ENCODE measurements at places on chromosomes 4 and X.

DNA sequence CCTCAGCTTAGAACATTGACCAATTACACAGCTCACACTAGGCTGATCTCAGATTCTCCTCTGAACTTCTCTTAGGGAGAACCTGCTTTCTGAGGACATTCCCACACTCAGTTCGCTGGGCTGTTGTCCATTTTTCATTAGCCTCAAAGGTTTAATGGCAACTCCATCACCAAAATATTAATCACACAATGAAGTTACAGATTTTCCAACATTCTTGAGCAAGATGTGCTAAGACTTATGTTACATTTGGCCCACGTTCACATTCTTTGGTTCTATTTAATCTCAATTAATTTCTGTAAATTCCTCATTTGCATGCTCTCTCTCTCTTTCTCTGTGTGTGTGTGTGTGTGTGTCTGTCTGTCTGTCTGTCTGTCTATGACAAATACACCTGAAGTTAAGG, 82.3 kb upstream of the EDNRA start:
- DNase-seq, result no peak

DNA sequence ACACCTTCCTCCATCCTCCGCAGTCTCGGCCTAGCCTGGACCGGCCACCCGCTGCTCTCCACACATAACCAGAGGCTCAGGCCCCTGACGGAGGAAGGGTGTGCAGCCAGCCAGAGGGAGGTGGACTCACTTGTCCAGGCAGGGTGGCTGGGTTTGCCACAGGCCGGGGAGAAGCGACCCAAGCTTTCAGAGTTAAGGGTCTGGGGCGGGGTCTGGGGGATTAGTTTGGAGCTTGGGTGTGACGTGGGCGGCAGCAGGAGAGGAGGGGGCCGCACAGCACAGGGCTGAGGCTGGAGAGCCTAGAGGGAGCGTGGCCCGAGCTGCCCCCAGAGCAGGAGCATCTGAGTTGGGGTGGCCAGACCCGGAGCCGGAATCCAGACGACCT, 22.4 kb upstream of the CPLX1 start:
- no peak for DNase-seq

- DNase-seq, result no peak
Measured at GRCh38 chr4:101135371-101136010, 211.8 kb downstream of the PPP3CA start.

DNA sequence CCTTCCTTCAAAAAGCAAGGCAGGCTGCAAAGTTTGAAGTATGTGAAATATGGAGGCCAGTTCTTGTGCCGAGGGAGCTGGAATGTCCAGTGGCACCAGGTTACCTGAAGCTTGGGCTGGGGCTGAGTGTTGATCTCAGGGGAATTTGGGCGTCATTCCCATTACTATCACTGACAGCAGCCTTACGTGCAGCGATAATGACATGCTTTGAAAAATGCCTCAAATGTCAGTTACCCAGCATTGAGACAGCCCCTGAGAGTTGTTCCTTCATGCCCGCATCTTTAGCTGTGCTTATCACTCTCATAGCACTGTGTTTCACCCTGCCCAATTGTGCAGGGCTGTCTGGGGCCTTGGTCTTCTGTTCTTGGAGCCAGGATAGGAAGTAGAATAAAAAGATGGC, 27.4 kb downstream of the SLC16A2 start:
- no peak for DNase-seq

GRCh38 chr4:138178566-138178965, 63.6 kb downstream of the SLC7A11 start:
- DNase-seq, result no peak

DNA sequence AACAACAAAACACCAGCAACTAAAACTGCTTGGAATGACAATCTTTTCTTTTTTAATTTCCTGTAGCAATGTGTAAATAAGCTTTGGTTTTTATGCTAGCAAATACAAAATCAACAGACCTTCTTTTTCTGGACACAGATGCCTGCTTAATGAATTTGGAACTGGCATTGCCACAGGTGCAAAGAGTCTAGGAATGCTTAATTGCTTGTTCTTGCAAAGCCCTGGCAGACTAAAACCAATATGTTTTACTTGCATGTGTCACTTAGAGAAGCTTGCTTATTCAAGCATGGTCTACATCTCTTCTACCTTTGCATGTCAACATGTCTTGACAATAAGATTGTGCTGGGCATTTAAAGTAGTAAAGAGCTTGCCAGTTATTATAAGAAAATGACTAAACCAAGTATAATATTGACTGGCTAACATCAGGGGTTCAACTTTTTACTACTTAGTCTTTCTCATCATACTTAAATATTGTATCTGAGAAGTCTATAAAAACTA, 656.7 kb upstream of the NDST4 start:
- no peak for DNase-seq

DNA sequence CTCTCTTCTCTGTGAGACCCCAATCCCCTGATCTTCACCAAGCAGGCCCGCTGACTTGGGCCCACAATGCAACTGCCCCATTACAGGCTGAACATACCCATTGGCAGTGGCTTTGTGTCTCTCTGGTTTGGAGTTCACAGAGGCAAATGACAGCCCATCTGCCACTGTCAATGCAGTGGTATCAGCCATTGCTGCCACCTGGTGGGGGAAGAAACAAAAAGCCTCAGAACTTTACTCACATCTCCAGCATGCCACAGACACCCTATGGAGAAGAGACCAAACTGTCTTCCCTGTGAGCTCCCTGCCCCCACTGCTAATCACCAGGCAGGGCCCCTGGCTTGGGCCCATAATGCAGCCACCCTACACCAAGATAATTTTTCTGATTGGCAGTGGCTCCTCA, 729.3 kb upstream of the ACTRT1 start:
- no peak for DNase-seq

GRCh38 chr4:52957220-52957686, 95.1 kb downstream of the RASL11B start:
- DNase-seq, result no peak

DNA sequence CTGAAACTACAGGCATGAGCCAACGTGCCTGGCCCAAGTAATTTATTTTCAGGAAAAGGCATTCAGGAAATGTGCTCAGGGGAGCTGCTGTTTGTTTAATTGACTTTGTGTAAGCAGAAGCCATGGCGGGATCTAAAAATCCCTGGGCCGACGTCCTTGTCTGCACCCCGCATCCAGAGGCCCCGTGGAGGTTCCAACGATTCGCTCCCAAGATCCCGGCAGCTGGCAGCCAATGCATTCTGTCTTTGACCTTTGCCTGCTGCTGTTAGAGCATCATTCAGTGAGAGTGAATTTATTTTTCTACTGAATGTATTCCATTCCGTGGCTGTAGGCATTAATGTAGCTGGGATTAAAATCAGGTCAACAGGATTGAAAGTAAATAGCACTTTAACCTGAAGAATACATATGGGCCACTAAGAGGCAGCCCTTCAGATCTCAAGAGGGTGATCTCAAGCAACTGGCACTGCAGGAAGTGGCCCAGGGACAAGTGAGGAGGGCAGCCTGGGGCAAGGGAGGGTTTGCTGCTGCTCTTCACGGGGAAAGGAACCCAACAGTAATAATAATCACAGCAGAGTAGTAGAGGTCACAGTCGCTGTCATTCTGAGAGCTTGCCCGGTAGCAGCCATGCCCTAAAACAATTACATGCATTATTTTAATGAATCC, 75.2 kb downstream of the PSAPL1 start:
- DNase-seq, result no peak

DNA sequence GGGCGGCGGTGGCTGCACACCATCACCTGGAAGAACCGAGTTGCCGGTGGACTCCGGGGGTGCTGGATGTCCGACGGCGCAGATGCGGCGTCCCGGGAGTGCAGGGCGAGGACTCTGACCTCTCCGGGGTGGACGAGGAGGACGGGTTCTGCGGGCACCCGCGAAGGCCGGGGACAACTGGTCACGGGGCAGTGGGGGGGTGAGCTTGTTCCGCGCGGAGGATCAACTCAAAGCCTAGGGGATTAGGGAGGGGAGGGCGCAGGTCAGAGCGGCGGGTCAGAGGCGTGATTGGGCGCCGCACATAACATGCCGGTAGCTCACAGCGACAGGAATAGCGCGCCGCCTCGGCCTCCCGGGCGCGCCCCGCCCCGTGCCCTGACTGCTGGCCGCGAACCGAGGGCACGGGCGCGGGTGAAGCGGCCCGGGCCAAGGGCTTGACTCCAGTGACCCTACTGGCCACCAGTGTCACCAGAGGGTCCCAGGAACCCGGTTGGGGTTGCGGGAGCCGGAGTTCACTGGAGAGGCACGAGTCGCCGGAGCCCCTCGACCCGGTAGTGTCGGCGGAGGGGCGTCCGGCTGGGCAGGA, at the start of gene KLHL34:
Gene KLHL34, minus strand, starts transcription at position 179 of the 586 bp plus-strand sequence. CDS start 542 bp downstream, outside the sequence.
- no peak for DNase-seq

GRCh38 chr4:83013420-83013867, 2.8 kb upstream of the LIN54 start:
- DNase-seq, result no peak

- no peak for DNase-seq
Measured at GRCh38 chrX:76148041-76148665, 24.7 kb upstream of the PBDC1 start.

DNA sequence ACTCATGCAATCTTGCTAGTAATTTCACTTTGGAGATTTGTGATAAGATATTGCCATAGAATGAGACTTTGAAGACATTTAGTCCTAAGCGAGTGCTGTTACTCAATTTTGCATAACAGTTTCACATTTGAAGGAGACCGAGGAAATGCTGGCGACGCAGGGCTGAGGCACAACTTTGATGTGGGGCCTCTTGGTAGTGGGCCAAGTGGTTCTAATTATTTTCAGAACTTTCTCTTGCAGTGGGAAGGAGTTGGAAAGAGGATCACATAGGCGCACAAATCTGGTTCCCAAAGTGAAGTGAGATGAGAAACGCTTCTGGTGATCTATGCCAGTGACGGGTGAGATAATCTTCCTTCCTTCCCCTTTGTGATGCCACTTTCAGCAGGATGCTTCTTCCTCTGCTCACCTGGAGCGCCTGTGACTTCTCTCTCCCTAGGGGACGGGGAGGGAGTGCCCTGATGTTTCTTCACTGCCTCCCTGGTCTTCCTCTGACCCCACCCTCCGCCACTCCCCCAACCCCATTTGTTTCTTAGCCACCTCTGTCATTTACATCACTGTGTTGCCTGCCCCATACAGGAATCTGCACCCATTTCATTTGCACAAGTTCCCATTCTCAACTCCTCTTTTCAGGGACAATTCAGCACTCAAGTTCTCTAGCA, 138.9 kb upstream of the MID1 start:
- no peak for DNase-seq

- no peak for DNase-seq
Measured at GRCh38 chr4:105989485-105990242, 94.4 kb downstream of the NPNT start.

DNA sequence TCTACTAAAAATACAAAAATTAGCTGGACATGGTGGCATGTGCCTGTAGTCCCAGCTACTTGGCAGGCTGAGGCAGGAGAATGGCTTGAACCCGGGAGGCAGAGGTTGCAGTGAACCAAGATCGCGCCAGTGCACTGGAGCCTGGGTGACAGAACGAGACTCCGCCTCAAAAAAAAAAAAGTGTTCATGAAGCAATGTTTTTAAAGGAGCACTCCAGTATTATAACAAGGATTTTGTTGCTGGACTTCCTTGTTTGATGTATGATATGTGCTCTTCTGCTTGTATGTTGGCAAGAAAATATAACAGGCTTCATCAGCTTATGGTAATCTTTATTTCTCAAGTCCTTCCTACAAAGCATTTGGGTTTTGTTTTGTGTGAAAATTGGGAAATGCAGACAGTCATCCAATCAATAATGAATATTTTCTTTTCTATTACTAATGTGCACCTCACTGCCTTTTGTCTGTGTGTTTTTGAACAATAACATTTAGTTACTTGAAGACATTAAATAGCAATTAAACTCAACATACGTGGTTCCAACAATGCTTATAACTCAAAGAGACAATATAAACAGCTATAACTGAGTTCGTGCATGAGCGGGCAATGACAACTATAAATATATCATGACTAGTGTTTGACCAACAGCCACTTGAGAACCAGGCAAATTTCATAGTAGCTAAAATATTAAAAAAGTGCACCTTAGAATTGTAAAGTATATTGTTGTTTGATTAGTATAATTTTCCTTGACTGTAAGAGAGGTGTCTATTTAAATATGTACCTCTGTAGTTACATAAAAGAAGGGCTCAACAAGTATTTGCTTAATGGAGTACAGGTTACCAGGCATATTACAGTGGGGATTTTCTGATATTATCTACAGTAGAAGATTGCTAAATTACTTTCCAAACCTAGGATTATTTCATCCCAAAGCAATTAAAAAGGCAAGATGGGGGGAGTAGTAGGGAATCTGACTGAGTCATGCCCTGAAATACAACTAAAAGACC, 210.7 kb downstream of the PPP3CA start:
- no peak for DNase-seq

- DNase-seq, result no peak
Measured at GRCh38 chr4:17142232-17142711, 243.8 kb upstream of the LDB2 start.

- DNase-seq, result no peak
Measured at GRCh38 chr4:184347251-184348239, 126.8 kb downstream of the IRF2 start.

DNA sequence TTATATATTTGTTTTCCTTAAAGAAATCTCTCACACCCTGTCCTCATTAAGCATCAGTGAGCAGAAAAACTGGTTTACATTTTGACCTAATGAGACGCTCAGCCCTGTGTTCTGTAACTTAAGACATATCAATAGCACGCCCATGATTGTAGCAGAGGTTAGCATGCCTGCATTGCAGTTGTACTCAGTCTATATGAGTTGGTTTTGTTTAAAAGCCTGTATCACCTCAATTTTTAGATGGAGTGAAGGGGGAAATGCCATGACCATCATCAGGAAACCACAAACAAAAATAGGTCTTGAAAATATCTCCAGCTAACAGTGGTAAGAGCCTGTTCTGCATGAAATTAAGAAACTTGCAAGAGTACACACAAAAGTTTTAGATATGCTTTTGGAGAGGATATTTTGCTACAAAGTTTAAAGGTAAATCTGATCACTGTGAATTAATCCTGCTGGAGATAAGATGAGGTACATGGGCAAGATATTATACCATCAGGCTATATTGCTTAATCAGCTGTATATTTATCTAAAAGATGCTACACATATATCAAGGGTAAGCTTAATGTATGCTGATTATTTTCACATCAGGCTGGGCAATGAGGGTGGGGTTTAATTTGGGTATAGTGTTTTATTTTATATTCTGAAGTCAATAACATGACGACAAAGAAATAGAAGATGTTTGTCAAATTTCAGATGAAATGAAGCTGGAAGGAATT, 13.1 kb upstream of the COQ2 start:
- no peak for DNase-seq

DNA sequence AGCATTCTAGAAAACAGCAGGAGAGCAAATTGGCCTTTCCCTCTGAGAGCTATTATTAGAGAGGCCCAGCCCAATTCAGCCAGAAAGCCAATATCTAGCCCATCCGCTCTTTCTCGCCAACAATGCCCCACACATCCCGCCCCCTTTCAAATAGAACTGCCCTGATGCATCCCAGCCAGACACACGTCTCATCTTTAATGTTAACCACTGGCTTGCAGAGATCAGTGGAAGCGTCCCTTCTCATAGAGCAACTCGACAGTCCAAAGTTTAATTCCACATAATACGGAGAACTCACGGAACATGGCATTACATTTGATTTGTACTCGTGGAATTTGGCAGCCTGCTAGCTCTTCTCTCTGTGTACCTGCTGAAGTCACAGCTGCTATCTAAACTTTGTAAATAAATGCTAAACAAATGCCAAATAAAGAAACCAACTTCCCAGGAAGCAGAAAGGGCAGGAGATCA, 304.4 kb downstream of the DHX15 start:
- DNase-seq, result no peak
